ENCODE measurements at places on chromosomes 4 and X.

DNA sequence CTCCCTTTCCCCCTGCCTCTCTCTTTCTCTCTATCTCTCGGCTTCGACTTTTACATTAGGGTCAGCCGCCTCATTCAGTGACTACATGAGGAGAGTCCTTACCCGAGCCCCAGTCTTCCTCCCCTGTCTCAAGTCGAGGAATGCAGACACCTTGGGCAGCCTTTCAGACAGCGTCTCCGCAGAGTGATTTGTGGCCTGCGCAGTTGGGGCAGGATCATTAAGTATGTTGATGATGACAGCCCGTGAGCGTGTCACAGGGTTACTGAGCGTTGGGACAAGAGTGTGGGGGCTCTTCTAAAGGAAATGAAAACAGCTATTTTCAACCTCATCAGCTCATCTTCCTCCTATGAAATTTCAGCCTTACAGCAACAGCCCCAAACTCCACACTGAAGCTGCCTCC lies 312.1 kb upstream of the GATB start:
- DNase-seq: no peak

DNA sequence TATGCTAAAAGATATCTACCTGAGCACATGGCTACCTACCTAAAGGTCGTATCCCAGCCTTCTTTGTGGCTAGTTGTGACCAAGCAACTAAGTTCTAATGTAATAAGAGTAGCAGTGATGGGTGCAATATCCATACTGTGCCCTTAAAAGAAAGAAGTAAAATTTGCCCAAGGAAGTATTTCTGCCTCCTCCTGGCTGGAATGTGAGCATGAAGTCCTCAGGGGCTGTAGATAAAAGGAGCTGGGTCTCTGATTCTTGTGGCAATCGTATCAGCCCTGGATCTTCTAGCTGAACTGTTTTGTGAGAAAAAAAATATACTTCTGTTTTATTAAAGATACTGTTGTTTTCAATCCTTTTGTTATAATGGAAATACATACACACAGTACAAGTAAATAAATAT lies 217.4 kb downstream of the GPAT3 start:
- DNase-seq: no peak

GRCh38 chr4:138241281-138242075 lies 671 bp downstream of the SLC7A11 start:
- DNase-seq: peak; percentile 19

GRCh38 chr4:73831569-73831968 lies 4.9 kb upstream of the CXCL6 start:
- no peak for DNase-seq

- no peak for DNase-seq
Measured at GRCh38 chrX:11434607-11435006, 141.4 kb downstream of the AMELX start.

- DNase-seq: no peak
Measured at GRCh38 chrX:10387011-10387410, 230.2 kb downstream of the CLCN4 start.

GRCh38 chr4:152100379-152101201 lies 339.8 kb upstream of the GATB start:
- DNase-seq: no peak

- no peak for DNase-seq
Measured at GRCh38 chr4:61068060-61068459, 132.1 kb upstream of the ADGRL3 start.

DNA sequence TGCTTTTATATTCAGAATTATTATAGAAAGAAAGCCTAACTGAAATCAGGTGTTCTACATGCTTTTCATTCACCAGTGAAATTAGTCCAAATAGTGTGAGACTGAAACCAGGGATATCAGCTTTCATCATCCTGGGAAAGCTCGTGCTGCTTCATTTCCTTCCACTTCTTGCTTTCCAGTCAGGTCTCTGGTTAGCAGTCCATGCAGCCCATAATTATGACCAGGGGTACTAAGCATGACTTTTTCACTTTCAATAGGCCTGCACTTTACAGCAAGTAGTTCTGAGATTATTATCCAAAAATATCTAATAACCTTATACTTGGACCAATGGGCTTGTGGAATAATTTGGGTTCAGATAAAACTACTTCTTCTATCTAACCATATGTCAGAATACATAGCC lies 673.2 kb upstream of the MAGEB2 start:
- no peak for DNase-seq

Measured in K562 (cell line).